ENCODE measurements at places on chromosomes 3 and 15.

DNA sequence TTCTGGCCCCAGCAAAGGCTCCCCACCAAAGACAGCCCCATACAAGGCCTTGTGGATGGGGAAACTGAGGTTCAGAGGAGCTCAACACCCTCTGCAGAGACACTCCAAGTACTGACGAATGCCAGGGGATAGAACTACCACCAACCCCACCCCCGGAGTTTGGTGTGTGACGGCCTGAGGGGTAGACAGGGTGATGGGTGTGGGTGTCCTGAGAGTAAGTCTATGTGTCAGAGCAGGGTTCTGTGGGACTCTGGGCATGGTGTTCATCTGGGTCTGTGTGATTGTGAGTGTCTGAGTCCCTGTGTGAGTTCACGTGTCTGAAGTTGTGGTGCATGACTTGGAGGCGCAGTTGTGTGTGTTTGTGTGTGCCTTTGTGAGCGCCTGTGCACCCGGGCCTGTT, 7.4 kb downstream of the PTH1R start:
- DNase-seq, result no peak

DNA sequence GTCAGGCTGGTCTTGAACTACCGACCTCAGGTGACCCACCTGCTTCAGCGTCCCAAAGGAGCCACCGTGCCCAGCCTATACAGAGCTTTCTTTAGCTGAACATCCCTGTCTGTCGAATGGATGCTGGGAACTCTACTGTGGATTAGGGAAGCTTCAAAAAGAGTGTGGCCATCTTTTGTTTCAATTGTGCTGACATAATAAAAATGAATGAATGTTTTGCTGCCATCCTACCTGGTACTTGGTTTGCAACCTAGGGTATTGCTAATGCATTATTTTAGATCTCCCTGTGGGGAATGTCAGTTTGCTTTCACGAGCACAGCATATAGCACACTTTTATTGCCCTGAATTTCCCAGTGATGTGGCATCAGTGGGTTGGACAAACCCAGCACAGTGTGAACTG, 32.3 kb downstream of the CMTM6 start:
- no peak for DNase-seq

- DNase-seq, result no peak
Observed at GRCh38 chr3:12044860-12045259, 40.7 kb downstream of the SYN2 start.

GRCh38 chr3:187318819-187319616, 27.5 kb upstream of the MASP1 start:
- DNase-seq, result peak; percentile 17

DNA sequence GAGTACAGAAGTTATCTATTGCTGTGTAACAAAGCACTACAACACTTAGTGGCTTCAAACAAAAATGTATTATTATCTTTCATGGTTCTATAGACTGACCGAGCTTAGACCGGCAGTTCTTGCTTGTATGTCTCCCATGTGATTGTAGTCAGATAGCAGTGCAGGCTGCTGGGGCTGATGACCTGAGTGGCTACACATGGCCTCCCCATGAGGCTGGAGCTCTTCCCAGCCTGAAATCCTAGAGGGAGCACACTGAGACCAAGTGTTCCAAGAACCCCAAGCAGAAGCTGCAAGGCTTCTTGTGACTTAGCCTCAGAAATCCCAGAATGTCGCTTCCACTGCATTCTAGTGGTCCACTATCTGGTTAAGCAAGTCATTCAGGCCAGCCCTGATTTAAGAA, 141.2 kb upstream of the TLE3 start:
- no peak for DNase-seq

DNA sequence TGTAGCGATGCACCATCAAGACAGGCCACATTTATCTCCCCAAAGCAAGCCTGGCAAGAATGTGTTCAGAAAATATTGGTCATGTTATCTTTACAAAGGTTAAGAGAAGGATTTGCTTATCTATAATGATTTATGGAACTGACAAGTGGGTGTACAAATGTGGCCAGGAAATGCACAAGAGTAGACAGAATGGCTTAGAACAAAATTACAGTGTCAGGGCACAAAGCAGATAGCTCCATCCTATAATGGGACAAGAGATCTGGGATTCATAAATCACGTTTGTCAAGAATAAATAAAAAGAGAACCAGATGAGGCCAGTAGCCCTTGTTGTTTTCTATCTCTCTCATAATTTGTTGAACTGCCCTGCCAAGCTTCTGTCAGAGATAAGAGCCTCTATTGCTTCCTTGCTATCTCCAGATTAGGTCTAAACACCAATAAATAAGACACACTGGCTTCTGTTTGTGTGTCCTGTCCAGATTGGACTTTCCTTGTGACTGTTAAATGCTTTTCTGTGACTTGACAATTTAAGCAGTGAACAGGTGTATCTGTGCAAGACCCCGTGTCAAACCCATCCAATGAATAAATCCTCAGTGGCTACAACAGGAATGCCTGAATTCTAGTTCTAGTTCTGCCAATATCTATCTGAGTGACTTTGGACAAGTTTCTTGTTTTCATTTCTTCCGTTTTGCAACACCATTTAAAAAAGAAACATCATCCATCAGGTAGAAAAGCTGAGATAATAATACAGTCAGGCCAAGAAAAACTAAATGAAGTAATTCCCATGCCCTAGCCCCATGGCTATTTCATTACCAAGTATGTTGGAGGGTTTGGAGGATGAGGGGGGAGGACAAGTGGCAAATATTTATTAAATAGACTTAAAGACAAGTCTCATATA, 157.2 kb downstream of the DCLK3 start:
- DNase-seq, result no peak

- DNase-seq, result no peak
Observed at GRCh38 chr3:11539677-11540076, 104.0 kb downstream of the VGLL4 start.

- DNase-seq, result no peak
Observed at GRCh38 chr3:10006762-10007090, 19.5 kb upstream of the FANCD2 start.

DNA sequence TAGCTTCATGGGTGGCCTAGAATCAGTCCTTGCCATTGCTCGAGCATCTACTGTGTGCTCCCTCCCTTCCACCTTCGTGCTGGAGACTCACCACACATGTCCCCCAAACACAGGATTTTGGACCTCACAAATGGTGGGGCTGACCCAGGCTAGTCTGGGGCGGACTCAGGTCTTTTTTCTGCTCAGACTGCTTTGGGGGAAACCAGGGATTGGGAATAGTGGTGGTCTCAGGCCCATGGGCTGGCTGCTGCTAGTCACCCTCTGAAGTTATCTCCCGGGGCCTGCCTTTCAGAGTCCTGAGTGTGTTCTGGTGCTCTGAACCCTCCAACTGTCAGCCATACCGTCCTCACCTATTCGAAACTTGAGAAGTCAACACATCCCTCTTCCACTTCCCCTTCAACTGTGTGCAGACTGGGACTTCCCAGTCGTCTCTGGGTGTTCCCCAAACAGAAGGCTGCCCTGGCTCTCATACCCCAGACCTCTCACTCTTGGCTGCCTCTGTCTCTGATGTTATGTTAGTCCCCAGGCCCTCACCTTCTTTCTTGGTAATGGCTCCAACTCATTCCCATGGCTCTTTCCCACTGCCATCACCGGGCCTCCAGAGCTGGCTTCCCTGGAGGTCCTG, 46.0 kb downstream of the PPCDC start:
- no peak for DNase-seq

DNA sequence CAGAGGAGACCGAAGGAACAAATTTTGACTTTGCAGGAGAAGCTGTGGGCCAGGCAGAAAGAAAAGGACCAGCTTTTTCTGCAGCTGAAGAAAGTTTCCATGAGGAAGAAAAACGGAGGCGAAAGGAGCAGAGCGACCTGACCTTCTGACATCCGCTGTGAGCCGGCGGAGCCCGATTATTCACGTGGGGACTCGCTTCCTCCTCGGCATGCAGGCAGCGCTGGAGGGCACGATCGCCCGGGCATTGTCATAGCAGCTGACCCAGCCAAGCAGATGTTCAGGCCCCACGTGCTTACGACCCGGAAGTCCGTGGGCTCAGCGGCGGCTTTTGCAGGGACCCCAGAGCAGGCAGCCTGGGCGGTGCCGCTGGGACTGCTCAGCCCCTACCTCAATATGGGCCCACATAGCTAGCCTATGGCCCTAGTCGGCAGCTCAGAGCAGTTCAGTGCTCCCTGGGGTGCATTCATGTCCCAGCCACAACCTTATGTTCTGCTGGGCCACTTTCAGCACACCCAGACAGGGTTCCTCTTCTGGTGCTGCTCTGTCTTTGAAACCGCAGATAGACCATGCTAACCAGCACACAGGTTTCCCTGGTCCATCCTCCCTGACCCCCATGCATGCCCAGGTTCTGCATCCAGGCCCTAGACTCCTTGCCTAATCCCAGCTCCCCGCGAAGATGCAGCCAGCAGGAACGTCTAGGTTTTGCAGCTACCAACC, 10.5 kb upstream of the EIF4A2 start:
- DNase-seq, result peak; percentile 60

DNA sequence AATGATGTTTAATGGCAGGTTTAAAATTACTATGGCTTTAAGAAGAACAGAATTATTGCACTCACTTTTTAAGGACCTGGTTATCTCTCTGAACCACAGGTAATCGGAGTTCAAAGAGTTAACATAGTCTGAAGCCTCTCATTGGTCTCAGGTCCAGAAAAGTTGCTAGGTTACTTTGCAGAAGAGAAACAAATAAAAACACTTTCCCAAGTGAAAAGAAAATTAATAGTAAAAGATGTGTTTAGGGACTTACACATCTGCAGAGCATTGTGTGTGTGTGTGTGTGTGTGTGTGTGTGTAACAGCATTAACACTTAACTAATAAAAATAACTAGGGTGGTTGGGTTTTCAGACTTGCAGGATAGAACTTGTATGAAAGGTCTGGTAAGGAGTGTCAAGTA, 1.0 kb downstream of the MASP1 start:
- DNase-seq, result no peak

GRCh38 chr15:41671656-41672648, 11.7 kb downstream of the MGA start:
- DNase-seq, result no peak

GRCh38 chr3:46022909-46023785, 4.1 kb downstream of the XCR1 start:
- no peak for DNase-seq

- no peak for DNase-seq
Observed at GRCh38 chr15:57330619-57331340, 45.5 kb upstream of the CGNL1 start.

DNA sequence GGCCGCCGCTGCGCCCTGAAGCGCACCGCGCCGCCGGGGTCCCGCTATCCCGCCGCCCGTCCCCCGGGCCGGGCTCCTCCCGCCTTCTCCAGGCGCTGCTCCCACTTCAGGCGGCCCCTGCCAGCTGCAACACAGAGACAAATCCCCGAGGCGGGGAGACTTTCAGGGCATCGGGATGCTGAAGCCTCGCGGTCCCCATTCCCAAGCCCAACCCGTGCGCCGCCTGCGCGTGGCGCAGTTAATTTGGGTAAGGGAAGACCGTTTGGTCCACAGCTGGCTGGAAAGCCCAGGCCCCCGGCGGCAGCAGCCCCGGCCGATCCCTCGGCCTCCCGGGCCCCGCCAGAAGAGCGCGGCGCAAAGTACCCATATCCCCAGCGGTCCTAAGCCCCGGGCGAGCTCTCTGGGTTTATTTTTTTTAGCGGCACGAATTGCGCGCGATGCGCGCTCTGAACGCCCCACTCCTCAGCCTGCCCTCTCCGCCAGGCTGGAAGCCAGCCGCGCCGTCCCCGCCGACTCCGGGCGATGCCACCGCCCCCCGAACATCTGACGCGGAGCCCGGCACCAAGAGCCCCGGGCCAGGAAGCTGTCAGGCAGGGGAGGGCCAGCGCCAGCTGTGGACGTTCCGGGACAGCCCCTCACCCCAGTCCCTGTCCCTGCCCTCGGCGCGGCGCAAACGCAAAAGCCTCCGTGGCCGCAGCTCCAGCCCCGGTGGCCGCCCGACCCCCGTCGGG, 517 bp downstream of the FBN1 start:
- DNase-seq, result no peak

GRCh38 chr15:40010686-40011085, 28.3 kb downstream of the SRP14 start:
- no peak for DNase-seq

- DNase-seq, result no peak
Observed at GRCh38 chr3:71035886-71036285, 547.6 kb downstream of the FOXP1 start.

DNA sequence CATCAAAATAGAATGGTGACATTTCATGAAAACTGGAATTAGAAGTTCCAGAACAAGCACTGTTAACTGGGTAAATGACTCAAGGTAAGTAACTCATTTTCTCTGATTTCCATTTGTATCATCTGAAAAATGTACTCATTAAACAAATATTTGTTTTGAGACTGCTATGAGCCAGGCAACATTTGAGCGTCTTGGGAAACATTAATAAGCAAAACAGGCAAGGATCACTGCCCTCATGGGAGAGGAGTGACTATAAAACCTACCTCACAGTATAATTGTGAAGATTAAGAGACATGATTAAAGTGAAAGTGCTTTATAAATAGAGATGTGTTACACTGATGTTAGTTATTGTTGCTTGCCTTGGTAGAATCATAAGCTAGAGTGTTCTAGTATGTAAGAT, 711.8 kb upstream of the UBE2E2 start:
- no peak for DNase-seq

- DNase-seq, result peak; percentile 56
Observed at GRCh38 chr3:42247576-42248027, 18.4 kb downstream of the CCK start.

DNA sequence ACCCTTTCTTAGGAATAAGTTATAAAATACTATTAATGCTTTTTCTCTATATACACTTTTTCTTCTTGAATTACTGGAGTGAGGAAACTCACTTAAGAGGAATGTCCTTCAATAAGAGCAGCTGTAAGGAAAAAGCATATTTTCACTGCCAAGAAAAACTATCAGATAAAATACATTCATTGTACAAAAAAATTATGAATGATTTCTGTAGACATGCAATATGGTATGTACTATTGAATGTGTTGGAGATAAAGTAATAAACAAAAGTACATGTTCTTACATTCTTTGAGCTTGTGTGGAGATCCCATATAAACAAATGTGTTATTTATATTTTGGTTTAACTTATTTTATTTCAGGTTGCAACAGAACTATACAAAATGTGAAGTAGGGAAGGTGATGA, 241.0 kb upstream of the ZNF717 start:
- DNase-seq, result no peak

- no peak for DNase-seq
Observed at GRCh38 chr3:128933213-128933921, 53.9 kb downstream of the ACAD9 start.

GRCh38 chr3:141646760-141647561, 91.1 kb upstream of the RNF7 start:
- DNase-seq, result no peak

GRCh38 chr3:174159604-174160003, 699.5 kb upstream of the NAALADL2 start:
- no peak for DNase-seq

GRCh38 chr15:42131826-42132806, 24.3 kb downstream of the PLA2G4F start:
- no peak for DNase-seq

GRCh38 chr3:160554980-160555379, 10.4 kb downstream of the KPNA4 start:
- DNase-seq, result no peak

DNA sequence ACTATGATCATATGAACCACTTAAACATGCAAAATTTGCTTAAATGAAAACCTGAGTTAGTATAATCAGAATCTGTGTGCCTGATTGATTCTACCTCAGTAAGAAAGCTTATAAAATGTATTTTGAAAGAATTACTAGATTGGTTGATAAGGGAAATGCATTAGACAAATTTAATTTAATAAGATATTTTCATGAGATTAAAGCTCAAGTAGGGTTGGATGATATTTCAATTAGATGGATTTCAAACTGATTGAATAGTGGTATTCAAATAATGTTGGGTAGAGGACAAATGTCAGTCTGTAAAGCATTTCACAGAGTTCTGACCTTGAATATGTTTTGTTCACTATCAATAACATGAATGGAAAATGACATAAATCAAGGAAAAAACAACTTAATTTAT, 780.4 kb upstream of the ALCAM start:
- DNase-seq, result no peak
